ENCODE measurements at places on chromosomes 5 and 9. TPM values are rescaled to one million over a fixed set of nuclear protein-coding genes. Genes with fewer than 3 reads are reported as not detected.

- no peak for ATAC-seq
Measured at GRCh38 chr5:15929611-15930263, 249.9 kb downstream of the MARCHF11 start.

- ATAC-seq: no peak
Measured at GRCh38 chr9:111572950-111573604, 26.4 kb downstream of the PTGR1 start.

GRCh38 chr5:119174578-119175163 is 103.8 kb downstream of the DMXL1 start:
- ATAC-seq: no peak

The SLC6A19 gene
- total RNA-seq: not detected

Data from esophagus mucosa (tissue), 1 donor.